ENCODE measurements at places on chromosomes 12 and 14.
A peak's percentile ranks its signal among the peaks of the same experiment; 100 is the strongest.

- DNase-seq = no peak
These were observed 89.9 kb downstream of the FLRT2 start for GRCh38 chr14:85619851-85620250.

- peak; percentile 30 for DNase-seq
These were observed 23.9 kb downstream of the SERPINA10 start for GRCh38 chr14:94269156-94269555.

DNA sequence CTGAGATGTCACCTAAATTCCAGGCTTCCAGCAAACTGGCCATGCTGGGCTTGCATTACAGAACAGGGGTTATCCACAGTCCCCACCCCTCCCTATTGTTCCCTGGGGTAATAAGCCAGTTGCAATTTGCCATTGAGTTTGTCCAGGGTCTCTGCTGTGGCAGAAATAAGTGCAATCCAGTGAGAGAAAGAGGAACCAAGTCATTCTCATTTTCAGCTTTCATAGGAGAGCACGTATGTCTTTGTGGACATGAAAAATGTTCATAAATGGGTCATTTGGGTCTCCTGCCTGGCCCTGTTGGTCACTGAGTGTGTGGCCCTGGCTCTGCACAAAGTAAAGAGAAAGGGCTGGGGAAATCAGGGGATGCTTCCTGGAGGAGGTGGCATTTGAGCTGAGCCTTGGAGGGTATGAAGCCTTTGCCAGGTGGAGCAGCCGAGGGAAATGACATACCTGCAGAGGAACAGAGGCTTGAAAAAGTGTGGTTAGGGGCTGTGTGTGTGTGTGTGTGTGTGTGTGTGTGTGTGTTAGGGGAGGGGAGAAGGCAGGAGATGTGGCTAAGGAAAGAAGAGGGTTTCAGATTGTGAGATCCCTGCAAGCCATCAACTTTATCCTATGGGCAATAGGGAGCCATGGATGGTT, 29.3 kb downstream of the CMKLR1 start:
- no peak for DNase-seq

GRCh38 chr12:1310653-1311052, 283.7 kb downstream of the FBXL14 start:
- DNase-seq = no peak

GRCh38 chr12:128474916-128475315, 207.9 kb downstream of the TMEM132C start:
- no peak for DNase-seq

DNA sequence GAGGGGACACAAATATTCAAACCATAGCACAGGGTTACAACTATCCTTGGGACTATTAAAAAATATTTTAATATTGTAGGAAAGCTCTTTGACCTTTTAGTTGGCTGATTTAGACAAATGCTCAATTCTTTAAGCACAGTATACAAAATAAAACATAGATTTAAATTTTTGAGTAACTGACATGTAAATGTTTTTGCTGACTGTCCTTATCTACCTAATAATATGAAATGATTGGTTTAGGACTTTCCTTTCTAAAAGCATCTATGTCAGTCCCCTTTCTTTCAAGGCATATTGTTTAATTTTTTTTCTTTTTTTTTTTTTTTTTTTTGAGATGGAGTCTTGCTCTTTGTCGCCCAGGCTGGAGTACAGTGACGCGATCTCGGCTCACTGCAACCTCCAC, 16.5 kb upstream of the OR6J1 start:
- DNase-seq = no peak

DNA sequence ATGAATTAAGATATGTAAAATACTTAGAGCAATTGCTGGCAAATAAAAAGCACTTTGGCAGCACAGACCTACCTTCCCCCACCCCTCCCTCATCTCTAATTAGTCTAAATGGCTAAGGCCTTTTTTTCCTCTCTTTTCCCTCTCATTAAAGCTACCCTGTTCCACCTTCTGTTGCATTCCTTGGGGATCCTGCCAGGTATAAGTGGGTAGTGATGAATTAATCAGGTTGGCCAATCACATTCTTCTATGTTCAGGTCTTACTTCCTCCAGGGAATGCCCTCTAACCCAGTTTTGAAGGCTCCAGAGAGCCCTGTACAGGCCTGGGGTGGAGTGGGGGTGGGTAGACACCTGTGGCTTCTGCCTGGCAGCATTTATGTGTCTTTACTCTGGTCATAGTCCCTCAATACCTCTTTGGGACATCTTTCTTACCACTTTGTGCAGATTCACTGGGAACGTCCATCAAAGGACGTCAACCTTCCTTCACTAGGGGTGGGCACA, 28.4 kb downstream of the HSPB8 start:
- DNase-seq = no peak
